ENCODE measurements at places on chromosomes 13 and 19. TPM values are rescaled to one million over a fixed set of nuclear protein-coding genes. Genes with fewer than 3 reads are reported as not detected.
A peak's percentile ranks its signal among the peaks of the same experiment; 100 is the strongest.

DNA sequence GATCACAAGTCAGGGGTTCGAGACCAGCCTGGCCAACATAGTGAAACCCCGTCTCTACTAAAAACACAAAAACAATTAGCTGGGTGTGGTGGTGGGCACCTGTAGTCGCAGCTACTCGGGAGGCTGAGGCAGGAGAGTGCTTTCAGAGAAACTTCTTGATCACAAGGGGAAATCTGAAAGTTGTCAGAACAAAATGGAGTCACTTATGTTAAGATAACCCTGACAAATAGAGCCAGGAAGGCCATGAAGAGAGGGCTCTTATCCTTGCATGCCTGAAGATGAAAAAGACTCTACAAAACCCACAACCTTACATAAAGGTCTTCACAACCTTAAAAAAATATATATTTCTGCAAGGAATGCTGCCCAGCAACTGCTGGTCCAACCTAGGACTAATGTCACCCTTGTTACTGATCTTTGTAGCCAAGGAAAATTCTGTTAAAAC, 1.2 kb downstream of the CARD8 start:
- H3K27me3 ChIP-seq: no peaks in the 10 kb centered on the region
- peak overlapping the region; percentile 78 for H3K4me3 ChIP-seq
- no peak overlapping the region for H3K27ac ChIP-seq
- peaks cover 12% of the 10 kb centered on the region for H3K4me1 ChIP-seq

HS6ST3 gene
- total RNA-seq: 0.06 TPM

DNA sequence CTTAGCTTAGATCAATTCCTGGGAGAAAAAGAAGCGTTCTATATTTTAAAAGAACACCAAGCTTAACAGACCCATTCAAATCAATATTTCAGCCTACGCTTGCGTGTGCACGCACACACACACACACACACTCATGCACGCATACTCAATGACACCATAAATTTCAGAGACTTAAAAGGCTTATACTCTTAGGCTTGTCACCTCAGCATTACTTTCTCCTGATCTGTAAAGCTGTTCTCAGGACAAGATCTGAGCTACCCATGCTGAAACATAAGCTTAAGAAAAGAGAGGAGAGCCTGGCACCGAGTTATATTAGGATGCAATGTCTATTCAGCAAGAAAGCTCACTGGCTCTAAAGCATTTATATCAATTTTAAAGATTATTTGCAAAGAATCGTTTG, 368.5 kb downstream of the FGF14 start:
- H3K4me1 ChIP-seq: no peaks in the 10 kb centered on the region
- H3K36me3 ChIP-seq: no peaks in the 10 kb centered on the region
- H3K27ac ChIP-seq: no peak overlapping the region
- peaks cover 33% of the 10 kb centered on the region for H3K27me3 ChIP-seq

DNA sequence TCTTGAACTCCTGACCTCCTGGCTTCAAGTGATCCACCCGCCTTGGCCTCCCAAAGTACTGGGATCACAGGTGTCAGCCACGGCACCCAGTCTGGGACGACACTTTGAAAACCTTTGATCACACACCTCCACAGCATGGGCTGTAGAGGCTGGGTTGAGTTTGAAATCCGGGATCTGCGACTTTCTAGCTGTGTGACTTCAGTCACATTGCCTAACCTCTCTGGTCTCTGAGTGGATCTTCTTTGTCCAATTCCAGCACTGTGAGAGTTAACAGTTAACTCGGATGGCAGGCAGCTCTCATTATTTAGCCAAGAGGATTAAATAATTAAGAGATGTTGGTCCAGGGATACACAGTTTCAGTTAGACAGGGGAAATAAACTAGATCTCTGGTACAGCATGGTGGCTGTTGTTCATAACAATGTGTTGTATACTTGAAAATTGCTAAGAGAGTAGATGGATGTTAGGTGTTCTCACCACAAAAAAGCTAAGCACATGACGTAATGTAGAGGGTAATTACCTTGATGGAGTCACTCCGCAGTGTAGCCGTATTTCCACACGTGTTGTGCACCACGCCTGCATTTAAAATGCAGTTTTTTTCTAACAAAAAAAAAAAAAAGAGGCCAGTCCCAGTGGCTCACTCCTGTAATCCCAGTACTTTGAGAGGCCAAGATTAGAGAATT, 1.9 kb downstream of the GALP start:
- no peak overlapping the region for H3K4me3 ChIP-seq
- no peaks in the 10 kb centered on the region for H3K4me1 ChIP-seq
- H3K27ac ChIP-seq: no peak overlapping the region
- peaks cover 17% of the 10 kb centered on the region for H3K27me3 ChIP-seq
- no peak for DNase-seq

DNA sequence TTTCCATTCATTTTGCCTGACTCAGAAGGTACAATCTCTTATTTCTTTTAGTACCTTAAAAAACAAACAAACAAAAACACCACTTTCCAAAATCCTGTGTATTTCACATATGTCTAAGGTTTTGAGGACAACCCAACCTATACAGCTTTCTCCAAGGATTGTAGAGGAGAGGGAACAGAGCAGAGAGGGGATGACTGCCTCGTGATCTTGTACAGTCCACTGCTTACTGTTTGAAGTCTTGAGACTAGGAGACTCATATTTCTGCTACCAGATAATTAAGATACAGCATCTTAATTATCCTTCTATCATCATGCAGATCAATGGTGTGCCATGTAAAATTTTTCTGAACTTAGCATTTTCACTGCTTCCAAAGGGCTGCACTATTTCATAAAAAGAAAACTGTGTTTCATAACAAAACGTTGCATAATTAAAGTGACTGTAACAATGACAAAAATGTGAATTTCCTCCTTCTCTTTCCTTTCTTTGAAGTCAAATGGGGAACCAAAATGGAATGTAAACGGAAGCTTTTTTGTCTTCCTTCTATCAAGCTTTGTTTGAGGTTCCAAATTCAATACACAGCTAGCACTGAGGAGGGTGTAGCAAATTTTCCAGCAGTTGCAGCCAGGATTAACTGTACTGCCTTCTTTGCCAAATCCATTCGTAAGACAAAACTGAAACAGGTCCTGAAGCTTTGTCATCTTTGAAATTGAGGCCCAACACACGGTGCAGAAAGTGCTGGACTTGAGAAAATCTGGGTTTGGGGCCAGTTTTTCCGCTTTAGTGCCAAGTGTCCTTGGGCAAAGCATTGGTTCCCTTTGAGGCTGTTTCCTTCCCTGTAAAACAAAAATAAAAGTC, 34.9 kb upstream of the RCBTB2 start:
- H3K27me3 ChIP-seq: no peaks in the 10 kb centered on the region
- peaks cover 7% of the 10 kb centered on the region for H3K4me1 ChIP-seq
- no peak overlapping the region for H3K27ac ChIP-seq
- no peak overlapping the region for H3K4me3 ChIP-seq

ONECUT3 gene
- total RNA-seq: 1.4 TPM

DNA sequence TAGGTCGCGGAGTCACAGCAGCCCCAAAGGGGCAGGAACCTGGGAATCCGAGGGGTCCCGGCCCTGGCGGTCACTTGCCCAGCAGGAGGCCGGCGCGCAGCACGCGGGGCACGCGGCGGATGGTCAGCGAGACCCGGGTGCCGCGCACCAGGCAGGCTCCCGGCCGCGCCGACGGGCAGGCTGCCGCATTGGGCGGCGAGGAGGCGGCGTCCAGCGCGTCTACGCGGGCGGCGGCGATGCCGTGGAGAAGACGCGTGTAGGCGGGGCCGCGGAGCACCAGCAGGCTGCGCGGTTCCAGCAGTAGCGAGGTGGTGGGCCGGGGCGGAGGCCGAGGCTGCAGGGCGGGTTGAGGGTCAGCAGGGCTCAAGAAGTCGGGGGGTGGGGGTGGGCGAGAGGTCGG, 607 bp upstream of the SYNE4 start:
- DNase-seq: peak; percentile 56
- no peak overlapping the region for H3K27ac ChIP-seq
- H3K27me3 ChIP-seq: no peaks in the 10 kb centered on the region
- H3K4me1 ChIP-seq: peaks cover 9% of the 10 kb centered on the region
- no peaks in the 10 kb centered on the region for H3K36me3 ChIP-seq

TRAPPC6A gene
- 23.2 TPM for total RNA-seq

- no peak for DNase-seq
- H3K4me3 ChIP-seq: no peak overlapping the region
- H3K4me1 ChIP-seq: peaks cover 8% of the 10 kb centered on the region
Observed at GRCh38 chr13:77338961-77339401, 12.1 kb upstream of the MYCBP2 start.

DNA sequence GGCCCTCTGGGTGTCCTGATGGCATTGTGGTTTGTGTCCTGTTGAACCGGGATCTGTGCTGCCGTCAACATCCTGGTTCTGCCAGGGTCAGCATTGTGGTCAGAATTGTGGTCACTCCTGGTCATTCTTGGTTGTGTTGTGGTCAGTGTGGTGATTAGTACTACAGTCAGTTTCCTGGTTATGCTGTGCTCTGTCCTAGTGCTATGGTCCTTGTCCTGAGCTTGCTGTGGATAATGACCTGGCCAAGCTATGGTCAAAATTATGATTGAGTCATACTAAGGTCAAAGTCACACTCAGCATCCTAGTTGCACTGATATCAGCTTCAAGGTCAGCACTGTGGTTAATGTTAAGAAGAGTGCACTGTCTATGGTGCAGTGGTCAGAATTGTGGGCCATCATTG, 4.5 kb upstream of the OLFM2 start:
- no peaks in the 10 kb centered on the region for H3K36me3 ChIP-seq
- peaks cover 14% of the 10 kb centered on the region for H3K4me1 ChIP-seq
- no peak overlapping the region for H3K27ac ChIP-seq
- DNase-seq: no peak
- H3K4me3 ChIP-seq: no peak overlapping the region

DNA sequence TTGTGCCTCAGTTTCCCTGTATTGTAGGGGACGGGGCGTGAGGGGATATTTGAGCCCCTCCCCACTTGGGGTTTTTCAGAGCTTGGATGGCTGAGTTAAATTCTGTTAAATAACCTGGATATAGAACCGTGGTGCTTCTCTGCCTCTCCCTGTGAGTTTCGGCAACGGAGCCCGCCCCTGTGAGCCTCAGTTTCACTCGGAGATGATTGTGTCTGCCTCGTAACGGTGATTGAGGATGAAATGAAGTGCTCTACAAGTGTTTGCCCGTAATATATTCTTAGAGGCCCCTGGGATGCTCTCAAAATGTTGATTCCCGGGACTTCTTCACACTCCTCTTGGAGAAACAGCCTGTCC, 509 bp downstream of the KXD1 start:
- peak overlapping the region; percentile 29 for H3K27ac ChIP-seq
- peak overlapping the region; percentile 82 for H3K4me3 ChIP-seq
- no peaks in the 10 kb centered on the region for H3K27me3 ChIP-seq
- peaks cover 12% of the 10 kb centered on the region for H3K4me1 ChIP-seq

- H3K27me3 ChIP-seq: no peaks in the 10 kb centered on the region
- no peak overlapping the region for H3K4me3 ChIP-seq
- H3K36me3 ChIP-seq: peaks cover 37% of the 10 kb centered on the region
Observed at GRCh38 chr13:113186061-113186900, 22.2 kb downstream of the PCID2 start.

ZNF575 gene
- not detected for total RNA-seq

GRCh38 chr19:38653028-38653571, 5.7 kb downstream of the ACTN4 start:
- no peaks in the 10 kb centered on the region for H3K27me3 ChIP-seq
- peak overlapping the region; percentile 81 for H3K27ac ChIP-seq
- peaks cover 72% of the 10 kb centered on the region for H3K4me1 ChIP-seq
- H3K36me3 ChIP-seq: peaks cover 47% of the 10 kb centered on the region

WDR88 gene
- total RNA-seq: not detected

- peaks cover 37% of the 10 kb centered on the region for H3K36me3 ChIP-seq
- H3K27me3 ChIP-seq: no peaks in the 10 kb centered on the region
- peaks cover 35% of the 10 kb centered on the region for H3K4me1 ChIP-seq
- H3K4me3 ChIP-seq: peak within 1 kb of the TSS; percentile 70
Observed at GRCh38 chr19:58554494-58555368, at the start of gene CHMP2A. TSS of gene CHMP2A (minus strand) at chr19:58555105. CDS start at chr19:58554212, 893 bp downstream.

DNA sequence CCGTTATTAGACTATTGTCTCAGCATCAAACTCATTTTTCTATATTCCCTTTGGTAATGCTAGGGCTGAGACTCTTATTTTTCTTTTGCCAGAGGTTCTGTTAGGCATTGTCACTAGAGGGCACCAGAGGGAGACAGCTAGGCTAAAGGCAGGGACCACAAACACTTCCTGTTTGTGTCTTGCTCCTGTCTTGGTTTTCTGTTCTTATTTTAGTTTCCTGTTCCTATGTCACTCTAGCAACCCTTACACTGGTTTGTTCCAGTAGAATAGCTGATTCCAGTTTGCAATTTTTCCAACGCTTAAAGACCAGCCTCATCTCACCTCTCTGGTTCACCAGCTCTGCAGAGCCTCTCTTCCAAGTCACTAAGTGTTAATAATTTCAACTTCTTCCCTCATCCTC, 772.0 kb downstream of the DIAPH3 start:
- H3K4me1 ChIP-seq: no peaks in the 10 kb centered on the region
- DNase-seq: peak; percentile 62
- no peak overlapping the region for H3K27ac ChIP-seq
- H3K4me3 ChIP-seq: no peak overlapping the region
- no peaks in the 10 kb centered on the region for H3K27me3 ChIP-seq

GRCh38 chr13:67934617-67935330, 704.6 kb upstream of the PCDH9 start:
- H3K27ac ChIP-seq: no peak overlapping the region
- H3K4me3 ChIP-seq: no peak overlapping the region
- no peaks in the 10 kb centered on the region for H3K27me3 ChIP-seq
- H3K4me1 ChIP-seq: no peaks in the 10 kb centered on the region
- DNase-seq: no peak
- H3K36me3 ChIP-seq: no peaks in the 10 kb centered on the region

ADAMTSL5 gene
- 5.0 TPM for total RNA-seq

GRCh38 chr19:52961981-52962380, 700 bp downstream of the ZNF816 start:
- DNase-seq: peak; percentile 7
- peaks cover 25% of the 10 kb centered on the region for H3K36me3 ChIP-seq
- H3K4me3 ChIP-seq: peak overlapping the region; percentile 82
- H3K27me3 ChIP-seq: no peaks in the 10 kb centered on the region

DNA sequence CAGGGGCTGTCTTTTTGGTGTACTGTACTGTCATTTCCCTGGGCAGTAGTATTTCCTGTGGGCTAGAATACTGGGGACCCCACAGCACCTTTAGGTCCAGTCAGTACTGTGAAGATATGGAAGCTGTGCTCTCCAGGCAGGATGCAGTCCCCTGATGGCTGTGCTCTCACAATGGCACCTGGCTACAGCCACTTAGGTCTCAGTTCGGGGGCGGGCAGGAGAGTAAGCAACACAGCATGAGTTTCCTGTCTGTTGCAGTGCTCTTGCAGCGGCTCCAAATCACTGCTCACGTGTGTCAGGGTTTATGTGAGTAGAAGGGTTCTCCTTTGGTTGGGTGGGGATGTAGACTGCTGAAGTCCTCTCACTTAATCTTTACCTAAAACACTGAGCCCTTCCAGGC, 810.4 kb downstream of the DACH1 start:
- H3K4me1 ChIP-seq: no peaks in the 10 kb centered on the region
- no peaks in the 10 kb centered on the region for H3K27me3 ChIP-seq
- DNase-seq: no peak
- no peak overlapping the region for H3K4me3 ChIP-seq

GRCh38 chr19:34501339-34502320, 20.1 kb downstream of the WTIP start:
- H3K4me1 ChIP-seq: no peaks in the 10 kb centered on the region
- no peak overlapping the region for H3K27ac ChIP-seq
- no peak overlapping the region for H3K4me3 ChIP-seq
- no peaks in the 10 kb centered on the region for H3K36me3 ChIP-seq

GRCh38 chr13:53783471-53783870, 754.9 kb downstream of the OLFM4 start:
- no peak overlapping the region for H3K4me3 ChIP-seq
- H3K4me1 ChIP-seq: no peaks in the 10 kb centered on the region
- H3K27me3 ChIP-seq: no peaks in the 10 kb centered on the region

All from PC-3 (cell line).